Epithelial cell of esophagus (primary cell): ENCODE measurements at places on chromosomes 4 and X.

- peak; percentile 92 for DNase-seq
Observed at GRCh38 chr4:40992472-40993295, 221.7 kb downstream of the APBB2 start.

GRCh38 chr4:166075599-166075998 lies 202.6 kb downstream of the TLL1 start:
- no peak for DNase-seq

DNA sequence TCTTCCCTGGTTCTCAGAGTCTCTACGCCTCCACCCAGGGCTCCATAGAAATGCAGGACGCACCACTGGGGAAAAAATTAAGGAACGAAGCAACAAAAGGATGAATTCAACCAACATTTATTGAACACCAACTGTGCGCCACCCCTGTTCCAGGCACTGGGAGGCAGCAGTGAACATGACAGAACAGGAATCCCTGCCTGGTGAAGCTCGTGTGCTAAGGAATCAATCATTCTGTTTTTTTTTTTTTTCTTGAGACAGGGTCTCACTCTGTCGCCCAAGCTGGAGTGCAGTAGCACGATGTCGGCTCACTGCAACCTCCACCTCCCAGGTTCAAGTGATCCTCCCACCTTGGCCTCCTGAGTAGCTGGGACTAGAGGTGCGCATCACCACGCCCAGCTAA lies 1.9 kb upstream of the FTSJ1 start:
- DNase-seq, result peak; percentile 42

GRCh38 chr4:114281164-114281960 lies 301.9 kb upstream of the ARSJ start:
- DNase-seq, result no peak

- DNase-seq, result peak; percentile 23
Observed at GRCh38 chrX:103254171-103254824, 657 bp downstream of the TCEAL8 start.

DNA sequence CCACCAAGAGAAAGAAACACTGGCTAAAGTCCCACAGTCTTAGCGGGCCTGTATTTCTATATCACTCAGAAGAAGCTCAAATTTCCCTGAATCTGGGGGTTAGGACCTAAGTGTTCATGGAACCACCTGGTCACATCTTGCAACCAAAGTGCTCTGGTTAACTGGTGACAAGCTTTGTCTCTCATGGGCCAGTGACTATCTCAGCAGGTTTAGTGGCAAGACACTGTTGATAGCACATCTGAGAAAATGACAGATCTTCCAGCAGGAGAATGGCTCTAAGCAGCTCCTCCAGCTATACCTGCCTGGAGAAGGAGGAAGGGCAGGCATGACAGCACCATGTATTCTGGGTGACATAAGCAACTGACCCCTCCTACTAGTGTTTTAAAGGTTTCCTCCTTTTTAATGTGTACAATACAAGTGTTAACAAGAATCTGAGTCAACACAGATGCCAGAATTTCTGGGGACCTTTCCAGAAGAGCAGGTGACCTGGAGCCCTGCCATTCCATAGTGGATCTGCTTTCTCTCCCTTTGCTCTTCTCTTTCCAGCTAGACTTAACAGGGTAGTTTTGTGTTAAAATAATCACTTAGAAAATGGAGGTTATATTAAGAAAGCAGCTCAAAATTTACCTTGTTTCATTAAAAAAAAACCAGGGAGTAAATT lies 17.3 kb upstream of the QRFPR start:
- peak; percentile 50 for DNase-seq

DNA sequence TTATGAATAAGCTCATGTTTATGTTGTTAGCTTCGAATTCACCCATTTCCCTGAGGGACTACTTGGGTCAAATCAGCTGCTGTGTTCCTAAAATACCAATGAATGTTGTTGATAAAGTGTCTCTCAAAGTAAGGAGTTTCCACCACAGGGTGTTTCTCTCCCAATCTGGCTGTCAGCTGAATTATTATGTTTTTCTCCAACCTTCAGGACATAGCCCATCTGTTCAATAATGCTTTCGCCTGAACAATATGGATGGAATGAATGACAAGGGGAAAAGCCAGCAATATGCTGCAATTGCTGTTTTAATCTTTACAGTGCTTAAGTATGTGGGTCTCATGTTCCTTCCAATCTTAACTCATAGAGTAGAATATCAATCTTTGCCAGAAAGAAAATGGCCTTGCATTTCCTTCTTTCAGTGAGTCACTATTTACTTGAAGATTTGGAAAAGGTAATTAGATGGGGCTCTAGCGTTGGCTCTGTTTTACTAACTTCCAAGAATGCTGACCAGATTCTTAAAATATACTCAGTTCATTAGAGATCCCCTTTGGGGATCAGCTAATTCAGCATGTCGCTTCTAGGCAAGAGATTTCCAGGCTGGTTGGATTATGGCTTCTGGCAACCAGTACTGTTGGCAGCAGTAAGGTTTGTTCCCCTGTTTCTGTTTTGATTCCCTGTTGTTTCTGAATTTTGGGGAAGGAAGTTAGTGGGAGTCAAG lies 410.5 kb downstream of the PPP3CA start:
- DNase-seq, result no peak

DNA sequence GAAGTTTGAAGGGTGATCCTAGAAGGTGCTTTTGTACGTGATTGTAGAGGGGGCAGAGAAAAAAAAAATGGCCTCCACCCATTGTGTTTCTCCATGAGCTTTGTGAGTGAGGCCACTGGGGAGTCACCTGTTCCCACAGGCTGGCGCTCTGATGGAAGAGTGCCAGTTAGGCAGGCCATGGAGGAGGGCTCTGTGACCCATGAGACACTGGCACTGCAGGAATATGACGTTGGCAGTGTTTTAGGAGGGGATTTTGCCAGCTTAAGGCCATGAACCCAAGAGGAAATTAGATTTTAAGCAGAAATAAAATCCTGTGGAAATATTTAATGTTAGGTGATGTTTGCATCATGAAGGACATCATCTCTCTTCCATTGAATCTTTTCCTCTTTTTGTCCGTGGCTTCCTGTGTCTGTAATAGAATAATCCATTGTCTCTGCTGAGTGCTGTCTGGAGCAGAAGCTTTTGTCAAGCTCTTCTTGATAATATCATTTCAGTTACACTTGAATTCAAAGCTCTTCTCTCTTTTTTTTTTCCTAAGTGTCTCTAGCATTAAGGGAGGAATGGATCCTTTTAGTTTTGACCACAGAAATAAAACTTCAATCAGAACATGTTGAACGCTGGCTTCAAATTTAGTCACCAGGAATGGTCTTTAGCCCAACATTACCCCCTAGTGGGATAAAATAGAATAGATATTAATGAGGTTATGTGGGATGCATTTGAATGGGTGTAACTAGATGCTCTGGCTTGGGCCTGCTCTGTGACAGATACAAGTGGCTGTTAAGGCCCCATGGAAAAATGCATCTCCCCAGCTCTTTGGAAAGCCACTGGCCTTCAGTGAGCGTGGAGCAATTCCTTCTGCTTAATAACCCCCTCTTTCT lies 41.0 kb upstream of the UCP1 start:
- peak; percentile 48 for DNase-seq
